ENCODE measurements at places on chromosomes 2 and 18.

GRCh38 chr2:23460993-23461392, 76.0 kb downstream of the KLHL29 start:
- no peak for DNase-seq

DNA sequence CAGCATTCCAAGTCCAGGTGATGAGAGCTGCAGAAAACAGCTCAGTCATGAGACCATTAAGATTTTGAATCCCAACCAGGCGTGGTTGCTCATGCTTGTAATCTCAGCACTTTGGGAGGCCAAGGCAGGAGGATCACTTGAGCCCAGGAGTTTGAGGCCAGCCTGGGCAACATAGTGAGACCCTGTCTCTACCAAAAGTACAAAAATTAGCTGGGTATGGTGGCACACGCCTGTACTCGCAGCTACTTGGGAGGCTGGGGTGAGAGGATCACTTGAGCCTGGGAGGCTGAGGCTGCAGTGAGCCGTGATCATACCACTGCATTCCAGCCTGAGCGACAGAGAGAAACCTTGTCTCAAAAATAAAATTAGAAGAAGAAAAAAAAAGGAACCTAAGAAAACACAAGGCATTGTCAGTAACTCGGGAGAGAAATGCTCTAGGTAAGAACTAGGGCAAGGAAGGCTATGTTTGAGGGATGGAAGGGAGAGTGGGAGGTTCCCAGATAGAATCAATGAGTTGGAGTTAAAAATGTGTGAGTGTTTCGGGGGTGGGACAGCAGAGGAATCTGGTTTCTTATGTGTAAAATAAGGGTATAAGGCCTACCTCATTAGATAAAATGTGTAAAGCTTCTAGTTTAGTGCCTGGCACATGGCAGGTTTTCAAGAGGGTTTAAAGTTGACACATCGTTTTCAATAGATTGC, 23.3 kb upstream of the MTA3 start:
- DNase-seq: no peak

GRCh38 chr2:381181-381580, 93.3 kb upstream of the ALKAL2 start:
- no peak for DNase-seq

DNA sequence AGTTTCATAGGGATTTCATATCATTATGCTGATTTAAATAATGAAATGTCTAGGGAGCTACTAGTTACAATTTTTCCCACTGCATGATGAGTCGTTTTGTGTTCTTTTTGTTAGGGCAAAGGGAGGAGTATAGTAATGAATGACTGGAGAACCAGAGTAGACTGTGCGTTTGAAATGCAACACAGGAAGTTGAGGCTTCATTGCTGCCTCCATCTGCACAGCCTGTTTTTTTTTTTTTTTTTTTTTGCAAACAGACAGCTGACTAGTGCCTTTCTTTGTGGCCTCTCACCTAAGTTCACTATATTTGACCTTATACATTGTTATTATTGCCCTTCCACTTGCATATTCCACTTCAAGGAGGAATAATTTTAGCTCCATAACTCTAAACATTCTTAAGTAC, 286.7 kb upstream of the LRRTM1 start:
- no peak for DNase-seq

- DNase-seq: no peak
These were observed 44.2 kb downstream of the ARID5A start for GRCh38 chr2:96580771-96581170.

DNA sequence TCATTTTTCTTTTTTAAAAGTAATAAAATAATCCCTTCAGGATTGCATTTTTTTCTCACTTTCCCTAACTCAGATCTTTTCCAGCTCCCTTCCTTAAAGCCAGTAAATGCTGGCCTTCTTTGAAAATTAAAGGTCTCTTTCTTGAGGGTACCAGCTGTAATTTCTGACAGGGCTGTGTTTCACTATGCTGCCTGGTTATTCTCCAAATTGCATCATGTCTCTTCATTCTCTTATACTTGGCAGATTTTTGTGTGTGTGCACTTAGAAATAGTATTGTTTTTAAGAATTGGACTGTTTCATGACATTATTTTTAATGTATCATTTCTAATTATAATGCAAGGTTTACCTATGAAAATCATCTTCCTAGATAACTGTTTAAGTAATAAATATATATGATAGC, 72.0 kb upstream of the EPB41L5 start:
- DNase-seq: no peak

DNA sequence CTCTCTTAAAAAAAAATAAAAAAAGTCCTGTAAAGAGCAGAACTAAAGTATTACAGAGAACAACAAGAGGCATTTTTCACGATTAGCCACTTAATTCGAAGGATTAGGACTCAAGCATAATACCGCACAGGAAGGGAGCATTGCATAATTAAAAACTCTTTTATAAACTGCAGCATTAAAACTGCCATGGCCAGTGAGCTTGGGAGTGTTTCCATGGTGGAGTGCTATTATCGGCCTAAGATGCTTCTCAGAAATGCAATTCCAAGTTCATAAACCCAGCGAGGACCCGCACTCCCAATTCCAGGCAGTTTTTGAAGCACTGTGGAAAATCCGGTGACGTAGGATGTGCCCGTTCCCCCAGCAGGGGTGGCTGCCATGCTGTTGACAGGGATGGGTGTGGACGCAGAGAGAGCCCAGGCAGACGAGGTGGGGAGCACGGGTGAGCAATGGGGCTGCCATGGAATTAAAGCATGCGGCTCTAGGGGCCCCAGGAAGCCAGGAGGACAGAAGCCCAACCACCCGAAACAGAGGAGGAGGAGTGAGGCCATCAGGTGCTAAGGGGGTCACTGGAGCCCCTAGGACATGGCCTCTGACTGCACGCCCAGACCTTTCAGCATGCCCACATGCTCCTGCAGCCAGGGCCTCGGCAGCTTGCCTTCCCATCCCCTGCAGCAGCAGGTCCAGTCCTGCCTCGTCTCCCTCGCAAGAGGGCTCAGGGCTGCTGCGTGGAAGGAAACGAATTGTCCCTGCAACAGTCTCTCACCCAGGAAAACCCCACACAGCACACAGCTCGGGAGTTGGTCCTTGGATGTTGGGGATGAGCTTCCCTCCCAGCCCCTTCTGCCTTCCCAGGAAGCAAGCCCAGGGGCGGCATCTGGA, 233.4 kb downstream of the NDUFA10 start:
- no peak for DNase-seq

GRCh38 chr2:61911510-61911909, 6.0 kb downstream of the COMMD1 start:
- DNase-seq: no peak

GRCh38 chr18:11268741-11269233, 119.4 kb upstream of the PIEZO2 start:
- no peak for DNase-seq

- no peak for DNase-seq
These were observed 24.4 kb downstream of the GRHL1 start for GRCh38 chr2:9975805-9976447.

- DNase-seq: no peak
These were observed 134.6 kb upstream of the SPATS2L start for GRCh38 chr2:200171731-200172482.

DNA sequence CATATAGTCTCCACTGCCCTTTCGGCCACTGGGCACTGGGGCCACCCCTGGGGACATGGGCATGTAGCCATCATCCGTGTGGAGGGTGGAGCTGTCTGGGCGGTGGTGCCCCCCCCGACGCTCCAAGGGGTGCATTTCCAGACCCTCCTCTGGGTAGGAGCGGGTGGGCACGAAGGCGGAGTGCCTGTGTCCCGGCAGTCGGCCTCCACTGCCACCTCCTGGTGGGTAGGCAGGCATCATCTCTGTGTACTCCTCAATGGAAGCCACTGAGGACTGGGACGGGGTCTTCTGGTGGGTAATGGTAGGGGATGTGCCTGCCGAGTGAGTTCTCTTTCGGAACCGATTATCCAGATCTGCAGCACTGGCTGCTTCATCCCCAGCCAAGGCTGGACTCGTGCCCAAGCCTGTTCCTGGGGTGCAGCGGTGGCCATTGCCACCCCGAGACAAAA, 2.8 kb downstream of the IRS1 start:
- no peak for DNase-seq

DNA sequence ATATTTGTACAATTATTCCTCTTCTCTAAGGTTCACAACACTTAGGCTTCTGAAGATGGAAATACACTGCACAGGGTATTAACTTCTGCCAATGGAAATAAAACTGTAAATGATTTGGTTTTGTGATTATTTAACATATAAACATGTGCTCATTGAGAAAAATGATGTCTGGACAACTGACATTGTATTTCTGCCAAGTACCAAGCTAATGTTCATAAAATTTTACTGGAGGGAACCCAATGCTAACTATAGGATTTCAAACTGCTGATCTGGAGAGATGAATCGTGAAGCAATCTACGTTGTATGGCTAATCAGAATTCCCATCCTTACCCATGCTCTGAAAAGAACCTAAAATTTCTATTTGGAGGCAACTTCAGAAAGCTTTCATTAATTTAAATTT, 279.7 kb downstream of the NRXN1 start:
- DNase-seq: no peak

DNA sequence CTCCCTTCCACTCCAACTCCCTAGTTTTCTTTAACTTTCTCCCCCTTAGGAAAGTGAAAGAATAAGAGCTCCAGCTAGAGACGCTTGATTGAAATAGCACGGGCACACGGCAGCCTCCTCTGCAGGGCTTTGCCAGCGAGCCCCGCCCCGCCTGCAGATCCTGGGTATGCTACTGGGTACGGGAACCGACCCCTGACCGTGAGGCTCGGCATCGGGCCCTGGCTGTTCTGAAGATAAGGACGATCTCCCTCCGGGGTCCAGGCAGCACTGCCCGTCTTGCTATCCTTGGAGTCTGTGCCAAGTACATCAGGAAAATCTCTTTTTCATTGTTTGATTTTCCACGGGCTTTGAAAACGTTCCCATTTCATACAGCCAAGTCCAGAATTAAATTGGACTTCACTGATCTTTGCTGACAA, 284.5 kb downstream of the MTX2 start:
- DNase-seq: no peak

DNA sequence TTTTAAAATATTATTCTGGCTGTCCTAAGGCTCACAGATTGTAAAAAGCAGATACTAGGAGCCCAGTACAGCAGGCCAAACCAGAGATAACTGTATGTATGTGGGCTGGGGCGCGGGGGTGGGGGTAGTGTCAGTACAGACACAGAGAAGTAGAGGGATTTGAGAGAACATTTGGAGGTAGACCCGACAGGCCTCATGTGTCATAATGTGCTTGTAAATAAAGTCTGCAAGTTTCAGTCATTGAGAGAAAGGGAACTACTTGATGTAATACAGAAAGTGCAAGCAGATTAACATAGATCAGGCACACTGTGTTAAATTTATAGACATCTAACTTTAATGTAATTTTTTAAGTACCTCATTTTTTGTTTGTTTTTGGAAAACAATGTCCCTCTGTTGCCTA, 7.4 kb upstream of the POLI start:
- no peak for DNase-seq

- DNase-seq: no peak
These were observed 38.4 kb downstream of the ADAM17 start for GRCh38 chr2:9517118-9517782.

GRCh38 chr2:48279344-48280090, 250.4 kb upstream of the STON1 start:
- DNase-seq: no peak

GRCh38 chr18:484749-485464, 15.6 kb downstream of the COLEC12 start:
- no peak for DNase-seq

GRCh38 chr2:9001229-9001628, 2.3 kb downstream of the MBOAT2 start:
- no peak for DNase-seq

DNA sequence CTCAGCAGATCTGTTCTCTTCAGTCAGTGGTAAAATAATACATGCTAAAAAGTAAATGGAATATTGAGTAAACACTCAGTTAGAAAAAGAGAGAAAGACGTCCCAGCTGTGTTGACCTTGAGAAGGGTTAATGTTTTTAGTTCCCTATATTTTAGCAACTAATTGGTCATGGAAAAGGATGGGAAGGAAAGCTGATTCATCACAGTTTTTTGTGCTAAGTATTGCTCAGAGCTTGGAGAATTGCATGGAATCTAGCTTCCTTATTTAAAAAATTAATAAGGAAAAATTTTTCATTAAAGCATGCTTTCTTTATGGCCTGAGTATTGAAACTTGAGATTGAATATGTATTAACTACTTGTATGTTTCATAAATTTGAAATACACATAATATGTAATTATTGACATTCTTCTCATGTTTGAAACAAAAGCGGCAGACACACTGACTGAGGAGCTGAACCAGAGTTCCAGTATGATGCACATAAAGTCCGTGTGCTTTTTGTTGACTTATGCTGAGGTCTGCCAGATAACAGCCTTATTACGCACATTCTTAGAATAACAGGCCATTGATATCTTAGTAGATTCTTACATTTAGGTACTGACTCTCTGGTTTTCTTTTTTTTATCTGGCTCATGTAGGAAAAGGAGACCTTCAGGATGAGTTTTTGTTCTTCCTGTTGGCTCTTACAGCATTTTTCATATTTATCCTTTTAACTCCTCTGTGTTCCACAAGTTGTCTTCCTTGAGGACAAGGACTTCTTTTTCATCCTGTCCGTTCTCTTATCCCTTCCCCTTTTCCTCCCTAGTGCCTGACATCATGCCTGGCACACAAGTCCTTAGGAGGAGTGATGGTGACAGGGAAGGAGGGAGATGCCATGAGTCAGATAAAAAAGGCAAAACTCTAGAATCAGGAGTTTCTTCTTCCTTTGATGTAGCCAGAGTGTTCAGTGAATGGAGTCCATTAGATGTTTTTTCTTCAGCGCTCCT, 194.1 kb downstream of the PTPRM start:
- DNase-seq: no peak

DNA sequence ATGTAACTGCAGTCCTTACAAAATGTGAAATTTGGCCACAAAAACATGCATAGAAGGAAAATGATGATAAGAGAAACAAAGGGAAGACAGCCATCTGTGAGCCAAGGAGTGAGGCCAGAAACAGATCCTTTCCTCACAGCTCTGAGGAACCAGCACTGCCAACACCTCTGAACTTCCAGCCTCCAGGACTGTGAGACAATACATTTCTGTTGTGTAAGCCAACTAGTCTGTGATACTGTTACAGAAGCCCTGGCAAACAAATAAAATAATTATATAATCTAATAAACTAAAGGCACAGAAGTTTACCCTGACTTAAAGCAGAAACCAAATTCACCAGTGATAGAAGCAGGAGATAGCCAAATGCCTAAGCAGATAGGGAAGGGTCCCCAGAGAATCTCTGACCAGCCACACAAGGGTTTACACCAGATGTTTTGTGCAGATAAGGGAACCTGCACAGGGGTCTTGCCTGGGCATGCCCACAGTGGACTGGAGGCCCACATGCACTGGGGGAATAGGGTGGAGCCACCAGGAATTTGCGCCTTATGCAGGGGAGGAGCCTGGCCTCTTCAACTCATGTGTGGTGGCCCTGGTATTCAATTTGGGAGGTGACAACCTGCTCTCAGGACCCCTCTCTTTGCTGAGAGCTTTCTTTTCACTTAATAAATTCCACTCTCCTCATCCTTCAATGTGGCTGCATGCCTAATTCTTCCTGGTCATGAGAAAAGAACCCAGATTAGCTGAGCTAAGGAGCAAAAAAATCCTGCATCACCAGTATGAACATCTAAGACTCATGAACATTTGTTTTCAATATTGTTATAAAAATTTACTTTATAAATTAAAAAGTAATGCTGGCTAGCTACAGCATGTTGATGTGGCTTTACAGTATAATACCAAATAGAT, 3.8 kb upstream of the GCC2 start:
- no peak for DNase-seq

Measured in stimulated activated CD8-positive, alpha-beta memory T cell treated with anti-CD3 and anti-CD28 coated beads, Interleukin-15, amount 100 ng/mL, for 24 hours (primary cell).